Vagina (tissue), 2 donors: ENCODE measurements at places on chromosomes 16 and 17.

- no peak for DNase-seq
Observed at GRCh38 chr16:50259334-50260205, 6.8 kb upstream of the ADCY7 start.

DNA sequence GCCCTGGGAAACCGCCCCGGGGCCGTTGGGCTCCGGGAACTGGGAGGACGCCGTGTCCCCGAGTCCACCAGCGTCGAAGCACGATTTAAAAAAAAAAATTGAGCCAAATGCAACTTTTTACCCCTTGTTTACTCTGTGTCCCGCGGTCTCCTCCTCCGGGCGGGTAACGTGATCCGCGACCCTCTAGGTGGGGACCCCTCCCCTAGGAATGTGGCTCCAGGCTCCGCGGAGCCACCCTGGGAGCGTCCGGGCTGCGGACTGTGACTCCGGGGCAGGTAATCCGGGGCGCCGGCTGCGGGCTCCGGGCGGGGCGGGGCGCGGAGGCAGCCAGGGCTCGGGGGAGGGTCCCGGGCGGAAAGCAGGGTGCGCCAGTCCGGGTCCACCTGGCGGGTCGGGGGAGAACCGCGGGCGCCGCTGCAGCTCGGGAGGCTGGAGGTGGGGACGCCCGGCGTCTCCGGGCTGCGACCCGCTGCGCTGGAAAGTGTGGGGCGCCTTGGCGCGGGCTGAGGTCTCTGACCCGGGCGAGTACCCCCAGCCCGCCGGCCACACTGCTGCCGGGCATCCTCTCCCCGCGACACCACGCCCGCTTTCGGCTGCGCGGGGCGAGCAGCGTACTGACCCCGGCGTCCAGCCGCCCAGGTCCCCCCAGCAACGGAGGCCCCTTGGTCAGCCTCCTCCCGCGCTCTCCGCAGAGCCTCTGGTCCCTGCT, 852 bp upstream of the HELZ start:
- DNase-seq, result peak; percentile 31

DNA sequence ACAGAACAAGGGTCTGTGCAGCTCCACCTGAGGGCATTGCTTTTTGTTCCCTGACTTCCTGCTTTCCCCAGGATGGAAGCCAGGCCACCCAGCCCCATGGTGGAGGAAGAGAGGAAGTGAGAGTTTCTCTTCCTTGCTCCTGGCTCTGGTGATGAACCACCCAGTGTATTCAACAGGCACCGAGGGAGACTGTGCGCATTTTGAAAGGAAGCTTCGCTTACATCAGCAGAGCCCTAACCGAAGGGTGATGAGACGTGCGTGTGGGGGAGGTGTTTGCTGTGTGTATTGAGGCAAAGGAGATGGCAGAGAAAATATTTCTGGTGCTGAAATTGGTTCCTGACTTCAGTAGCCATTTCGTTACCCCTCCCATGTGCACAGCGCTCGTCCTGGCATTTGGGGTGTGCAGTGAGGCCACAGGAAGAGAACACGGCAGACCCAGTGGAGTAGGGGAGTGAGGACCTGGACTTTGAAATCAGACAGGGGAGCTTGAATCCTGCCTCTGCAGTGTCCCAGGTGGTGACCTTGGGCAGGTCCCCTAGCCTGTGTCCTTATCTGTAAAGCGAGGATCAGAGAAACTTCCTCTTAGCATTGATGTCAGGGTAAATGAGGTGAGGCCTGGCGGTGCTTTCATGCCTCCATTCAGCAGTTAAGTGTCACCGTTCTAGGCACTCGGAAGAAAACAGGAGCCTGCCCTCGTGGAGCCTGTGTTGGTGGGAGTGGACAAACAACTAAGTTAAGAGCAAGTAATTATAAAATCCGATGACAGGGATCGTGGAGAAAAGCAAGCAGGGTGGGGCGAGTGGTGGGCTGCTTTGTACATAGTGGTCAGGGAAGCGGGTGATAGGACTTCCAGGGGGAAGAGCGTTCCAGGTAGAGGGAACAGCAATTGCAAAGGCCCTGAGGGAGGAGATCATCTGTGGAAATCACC, 7.4 kb downstream of the CMIP start:
- DNase-seq, result no peak

DNA sequence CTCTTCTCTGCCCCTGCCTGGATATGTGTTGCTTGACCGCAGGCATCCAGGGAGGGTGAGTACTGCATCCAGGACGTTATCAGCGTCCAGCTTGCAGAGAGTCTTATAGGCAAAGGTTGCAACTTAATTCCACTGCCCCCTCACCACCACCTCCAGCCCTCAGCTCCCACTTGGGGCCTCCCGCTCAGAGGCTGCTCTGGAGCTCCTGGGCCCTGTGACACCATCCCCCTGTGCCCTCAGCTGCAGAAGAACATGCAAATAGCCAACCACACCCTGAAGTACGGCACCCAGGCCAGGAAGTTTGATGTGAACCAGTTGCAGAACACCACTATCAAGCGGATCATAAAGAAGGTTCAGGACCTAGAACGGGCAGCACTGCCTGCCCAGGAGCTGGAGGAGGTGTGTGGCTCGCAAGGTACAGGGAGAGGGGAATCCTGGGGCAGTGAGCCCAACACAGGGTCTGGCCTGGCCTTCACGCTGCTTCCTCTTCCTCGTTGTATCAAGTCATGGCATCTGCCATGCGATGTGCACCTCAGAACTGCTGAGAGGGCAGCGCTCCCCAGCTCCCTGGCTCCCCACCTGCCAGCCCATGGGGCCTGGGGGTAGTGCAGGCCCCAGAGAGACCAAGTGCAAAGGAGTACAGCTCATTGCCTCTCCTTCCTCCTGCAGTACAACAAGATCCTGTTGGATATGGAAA, 9.6 kb downstream of the ACE start:
- DNase-seq, result no peak

DNA sequence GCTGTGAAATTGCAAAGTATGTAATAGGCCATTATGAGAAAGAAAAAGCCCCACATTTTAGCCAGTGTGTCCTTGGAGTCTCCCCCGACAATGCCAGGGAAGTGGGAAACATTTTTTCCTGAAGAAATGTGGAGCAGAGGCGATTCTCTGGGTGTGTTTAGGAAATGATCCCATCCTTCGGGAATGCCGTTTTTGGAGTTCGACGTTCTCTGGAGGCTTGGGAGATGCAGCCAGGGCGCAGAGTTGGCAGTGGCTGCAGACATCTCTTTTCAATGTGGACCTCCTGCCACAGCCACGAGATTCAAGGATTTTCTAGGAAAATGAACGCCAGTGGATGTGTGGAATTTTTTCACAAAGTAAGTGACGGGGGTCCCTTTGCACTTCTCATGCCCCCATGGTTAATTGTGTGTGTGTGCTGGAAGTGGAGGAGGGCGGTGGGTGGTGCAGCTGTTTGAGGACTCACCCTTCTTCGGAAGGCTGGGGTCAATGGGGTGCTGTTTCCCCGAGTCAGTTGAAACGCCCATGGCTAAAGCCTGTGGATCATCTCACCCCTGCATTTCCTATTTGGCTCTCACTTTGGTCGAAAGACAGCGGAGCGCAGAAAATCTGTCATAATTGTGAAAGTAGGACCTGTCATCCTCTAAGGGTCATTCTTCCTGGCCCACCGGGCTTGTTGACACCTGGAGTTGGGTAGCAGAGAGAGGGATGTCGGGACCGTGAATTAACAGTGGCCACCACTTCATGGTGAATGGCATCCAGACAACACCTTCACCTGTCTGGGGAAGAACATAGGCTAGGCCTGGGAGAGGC, 73.2 kb downstream of the CMIP start:
- no peak for DNase-seq

DNA sequence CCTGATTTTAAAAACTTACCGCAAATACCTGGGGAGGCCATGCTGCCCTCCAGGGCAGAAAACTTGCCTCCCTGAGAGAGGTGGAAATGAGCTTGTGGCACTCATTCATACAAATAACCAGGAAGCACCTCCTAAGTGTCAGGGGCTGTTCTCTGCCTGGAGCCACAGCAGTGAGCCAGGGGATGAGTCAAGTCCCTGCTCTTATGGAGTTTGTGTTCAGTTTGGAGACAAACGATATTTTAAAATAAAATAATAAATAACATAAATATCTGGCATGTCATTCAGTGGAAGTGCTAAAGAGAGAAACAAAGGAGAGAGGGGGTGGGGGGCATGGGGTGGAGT, 313.8 kb downstream of the C16orf95 start:
- no peak for DNase-seq
